ENCODE measurements at places on chromosomes 6 and 20.

DNA sequence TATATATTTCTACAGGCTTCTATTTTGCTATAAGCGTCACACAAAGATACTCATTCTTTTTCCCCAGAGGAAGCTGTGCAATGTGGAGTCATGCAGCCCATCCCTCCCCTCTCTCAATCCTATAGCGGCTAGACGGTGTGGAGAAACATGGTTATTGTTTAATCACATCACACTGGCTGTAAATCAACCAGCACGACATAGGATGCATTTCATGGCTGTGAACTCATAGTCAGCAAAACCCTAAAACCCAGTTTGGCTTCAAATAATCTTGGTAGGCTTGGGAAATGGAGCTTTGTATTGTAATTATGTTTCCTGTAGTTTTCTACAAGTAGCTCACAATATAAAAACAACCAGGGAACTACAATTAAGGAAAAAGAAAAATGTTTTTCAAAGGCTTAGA is 16.8 kb downstream of the FOXC1 start:
- peaks cover 67% of the 10 kb centered on the region for H3K27me3 ChIP-seq
- no peak for DNase-seq
- no peak overlapping the region for H3K27ac ChIP-seq
- H3K4me1 ChIP-seq, result peaks cover 12% of the 10 kb centered on the region
- peaks cover 3% of the 10 kb centered on the region for H3K36me3 ChIP-seq

- H3K4me1 ChIP-seq, result peaks cover 17% of the 10 kb centered on the region
- H3K4me3 ChIP-seq, result no peak overlapping the region
- no peaks in the 10 kb centered on the region for H3K36me3 ChIP-seq
- H3K27ac ChIP-seq, result no peak overlapping the region
- peak; percentile 39 for DNase-seq
Measured at GRCh38 chr6:41505122-41506049, 40.8 kb upstream of the FOXP4 start.

- no peak overlapping the region for H3K27ac ChIP-seq
- no peak for DNase-seq
- H3K4me3 ChIP-seq, result no peak overlapping the region
- peaks cover 1% of the 10 kb centered on the region for H3K4me1 ChIP-seq
- no peaks in the 10 kb centered on the region for H3K36me3 ChIP-seq
Measured at GRCh38 chr6:169984181-169985120, 233.0 kb downstream of the ERMARD start.

DNA sequence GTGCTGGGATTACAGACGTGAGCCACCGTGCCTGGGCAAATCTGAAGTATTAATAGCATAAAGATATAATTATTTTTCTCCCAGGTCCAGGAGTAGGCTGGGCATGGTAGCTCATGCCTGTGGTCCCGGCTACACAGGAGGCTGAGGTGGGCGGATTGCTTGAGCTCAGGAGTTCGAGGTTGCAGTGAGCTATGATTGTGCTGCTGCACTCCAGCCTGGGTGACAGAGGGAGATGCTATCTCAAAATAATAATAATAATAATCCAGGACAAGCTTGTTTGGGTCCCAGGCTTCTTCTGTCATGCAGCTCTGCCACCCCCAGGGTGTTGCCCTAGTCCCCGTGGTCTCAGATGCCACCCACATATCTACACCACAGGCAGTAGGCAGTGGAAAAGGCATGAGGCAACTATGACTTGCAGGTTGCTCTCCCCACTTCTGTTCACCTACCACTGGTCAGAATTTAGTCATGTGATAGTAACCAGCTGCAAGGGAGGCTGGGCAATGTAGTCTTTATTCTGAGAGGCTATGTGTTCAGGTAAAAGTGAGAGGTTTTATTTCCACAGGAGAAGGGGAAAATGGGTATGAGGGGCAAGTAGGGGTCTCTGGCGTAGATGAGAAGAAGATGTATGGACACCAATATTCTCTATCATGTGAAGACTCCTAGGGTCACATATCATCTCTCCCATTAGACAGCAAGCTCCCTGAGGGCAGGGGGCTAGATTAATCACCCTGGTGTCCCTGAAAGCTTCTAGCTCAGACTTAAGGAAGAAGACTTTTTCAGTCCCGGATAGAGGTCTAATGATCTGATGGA is 25.7 kb downstream of the TCF15 start:
- H3K27ac ChIP-seq, result no peak overlapping the region
- DNase-seq, result no peak
- no peaks in the 10 kb centered on the region for H3K4me1 ChIP-seq

GRCh38 chr6:127518710-127519468 is at the start of gene MTCL3:
Gene MTCL3, minus strand, starts transcription at chr6:127519335.
- DNase-seq, result peak; percentile 32
- H3K27ac ChIP-seq, result peak within 1 kb of the TSS; percentile 73
- peaks cover 3% of the 10 kb centered on the region for H3K36me3 ChIP-seq
- H3K4me1 ChIP-seq, result peaks cover 46% of the 10 kb centered on the region
- H3K27me3 ChIP-seq, result peaks cover 54% of the 10 kb centered on the region

DNA sequence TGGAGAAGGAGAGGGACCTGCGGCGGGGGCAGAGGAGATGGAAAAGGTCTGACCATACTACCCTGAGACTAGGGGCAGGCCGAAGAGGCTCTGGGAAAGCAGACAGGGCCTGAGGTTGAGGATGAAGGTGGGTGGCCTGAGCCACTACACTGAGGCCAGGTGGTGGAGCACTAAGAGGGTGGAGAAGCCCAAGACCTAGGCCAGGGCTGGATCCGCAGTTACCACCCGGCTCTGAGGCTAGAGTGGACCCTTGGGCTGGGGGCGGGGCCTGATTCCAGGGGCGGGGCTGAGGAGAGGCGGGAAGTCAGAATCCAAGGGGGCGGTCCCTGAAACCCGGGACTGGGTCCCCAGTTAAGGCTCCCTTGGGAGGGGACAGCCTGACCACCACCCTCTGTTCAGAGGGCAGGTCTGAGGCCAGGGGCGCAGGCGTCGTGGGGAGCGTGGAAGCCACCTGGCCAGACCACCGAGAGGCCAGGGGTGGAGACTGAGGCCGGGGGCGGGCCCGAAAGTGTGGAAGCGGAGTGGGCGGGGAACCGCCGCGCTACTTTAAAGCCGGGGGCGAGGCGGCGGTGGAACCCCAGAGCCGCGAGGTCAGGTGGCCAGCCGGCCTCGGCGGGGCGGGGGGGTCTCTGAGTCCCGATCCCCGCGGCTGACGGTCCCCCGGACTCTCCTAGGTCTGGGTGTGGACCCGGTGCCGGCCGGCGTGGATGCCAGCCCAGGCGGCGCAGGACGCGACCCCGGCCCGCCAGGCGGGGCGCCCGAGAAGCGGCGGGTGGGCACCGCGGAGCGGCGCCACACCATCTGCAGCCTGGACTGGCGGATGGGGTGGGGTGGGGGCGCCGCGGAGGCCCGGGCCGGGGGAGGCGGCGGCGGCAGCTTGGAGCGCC is 8.3 kb downstream of the CCM2L start:
- H3K27me3 ChIP-seq, result peaks cover 79% of the 10 kb centered on the region
- peak; percentile 69 for DNase-seq
- H3K27ac ChIP-seq, result no peak overlapping the region
- H3K4me1 ChIP-seq, result peaks cover 23% of the 10 kb centered on the region

DNA sequence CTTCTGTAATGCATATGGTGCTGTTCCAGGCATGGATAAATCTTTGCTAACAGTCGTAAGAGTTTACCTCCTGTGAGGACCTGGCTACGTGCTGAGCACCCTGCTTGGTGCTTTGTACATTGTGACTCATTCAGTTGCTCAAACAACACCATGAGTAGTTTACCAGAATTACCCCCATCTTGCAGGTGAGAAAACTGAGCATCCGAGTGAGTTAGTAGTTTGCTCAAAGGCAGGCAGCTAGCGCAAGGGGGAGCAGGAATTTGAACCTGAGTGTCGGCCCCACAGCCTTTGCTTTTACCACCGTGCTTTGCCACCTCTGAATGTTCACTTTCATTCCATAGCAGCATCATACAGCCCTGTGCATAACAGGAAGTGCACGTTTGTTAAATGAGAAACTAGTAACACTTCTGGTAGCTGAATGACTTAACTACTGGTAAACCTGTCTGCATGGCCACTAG is 121.9 kb downstream of the MTHFD1L start:
- H3K4me3 ChIP-seq, result no peak overlapping the region
- peaks cover 18% of the 10 kb centered on the region for H3K4me1 ChIP-seq
- peak; percentile 53 for DNase-seq
- peaks cover 25% of the 10 kb centered on the region for H3K36me3 ChIP-seq
- H3K27me3 ChIP-seq, result no peaks in the 10 kb centered on the region

GRCh38 chr20:16472045-16472872 is 101.0 kb downstream of the KIF16B start:
- no peaks in the 10 kb centered on the region for H3K36me3 ChIP-seq
- H3K27ac ChIP-seq, result no peak overlapping the region
- H3K4me1 ChIP-seq, result no peaks in the 10 kb centered on the region
- no peak overlapping the region for H3K4me3 ChIP-seq

DNA sequence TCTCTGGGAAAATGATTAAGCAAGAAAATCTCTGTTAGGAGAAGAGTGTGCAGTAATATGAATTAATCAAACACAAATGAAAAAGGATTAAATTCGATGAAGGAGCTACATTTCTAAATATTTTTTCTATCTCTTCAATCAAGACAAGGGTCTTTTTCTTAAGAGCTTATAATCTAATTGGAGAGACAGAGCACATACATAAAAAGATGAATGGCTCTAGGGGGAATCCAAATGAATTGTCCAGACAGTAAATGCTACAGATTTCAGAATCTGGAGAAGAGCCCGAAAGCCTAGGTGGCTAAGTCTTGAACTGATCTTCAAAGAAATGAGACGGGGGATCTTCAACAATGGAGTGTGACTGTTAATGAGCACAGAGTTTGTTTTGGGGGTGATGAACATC is 723.6 kb downstream of the UTRN start:
- H3K4me3 ChIP-seq, result no peak overlapping the region
- H3K36me3 ChIP-seq, result no peaks in the 10 kb centered on the region
- peaks cover 4% of the 10 kb centered on the region for H3K27me3 ChIP-seq
- no peak for DNase-seq
- no peaks in the 10 kb centered on the region for H3K4me1 ChIP-seq
- no peak overlapping the region for H3K27ac ChIP-seq

DNA sequence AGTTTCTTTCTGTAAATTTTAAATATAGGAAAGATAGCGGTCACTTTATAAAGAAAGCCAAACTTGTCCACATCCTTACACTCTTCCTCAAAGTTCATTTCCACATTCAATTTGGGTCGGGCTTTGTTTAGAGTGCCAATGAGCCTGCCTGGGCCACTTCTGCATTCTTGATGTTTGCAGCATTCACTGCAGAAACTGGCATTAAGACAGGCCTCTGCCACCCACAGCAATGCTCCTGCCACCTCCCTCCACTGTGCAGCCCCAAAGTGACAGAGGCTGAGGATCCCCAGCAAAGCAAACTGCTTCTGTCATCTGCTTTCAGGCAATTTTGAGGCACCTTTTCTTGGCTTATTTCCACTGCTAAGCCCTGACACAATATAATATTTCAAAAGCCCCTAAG is 61.2 kb downstream of the TNFAIP3 start:
- H3K4me1 ChIP-seq, result peaks cover 37% of the 10 kb centered on the region
- peak overlapping the region; percentile 83 for H3K27ac ChIP-seq
- peak; percentile 28 for DNase-seq
- no peaks in the 10 kb centered on the region for H3K27me3 ChIP-seq
- H3K36me3 ChIP-seq, result no peaks in the 10 kb centered on the region

All from activated naive CD4-positive, alpha-beta T cell treated with anti-CD3 and anti-CD28 coated beads, Interleukin-2, amount 10 ng/mL, durations not matched to agents 7 days and 5 days (primary cell).